ENCODE measurements at places on chromosomes 1 and 21.

- DNase-seq, result no peak
These were observed 12.2 kb downstream of the ANXA9 start for GRCh38 chr1:150994248-150994647.

- no peak for DNase-seq
These were observed 44.5 kb downstream of the PIK3R3 start for GRCh38 chr1:46087891-46088290.

GRCh38 chr1:116909512-116910378 is at the start of gene PTGFRN:
TSS of gene PTGFRN (plus strand) at chr1:116909916. CDS start at chr1:116910204, 288 bp downstream.
- DNase-seq, result no peak

GRCh38 chr1:30679201-30679975 is 44.0 kb downstream of the MATN1 start:
- DNase-seq, result no peak

DNA sequence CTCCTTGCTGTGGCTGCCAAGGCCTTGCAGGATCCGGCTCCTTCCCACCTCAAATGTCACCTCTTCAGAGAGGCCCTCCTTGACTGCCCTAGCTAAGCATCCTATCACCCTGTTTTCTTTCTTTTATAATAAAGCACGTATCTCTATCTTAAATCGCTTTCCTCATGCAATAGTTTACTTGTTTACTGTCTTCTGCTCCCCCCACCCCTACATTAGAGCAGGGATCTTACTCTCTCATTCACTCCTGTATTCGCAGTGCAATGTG is 36.4 kb downstream of the MYOM3 start:
- no peak for DNase-seq

DNA sequence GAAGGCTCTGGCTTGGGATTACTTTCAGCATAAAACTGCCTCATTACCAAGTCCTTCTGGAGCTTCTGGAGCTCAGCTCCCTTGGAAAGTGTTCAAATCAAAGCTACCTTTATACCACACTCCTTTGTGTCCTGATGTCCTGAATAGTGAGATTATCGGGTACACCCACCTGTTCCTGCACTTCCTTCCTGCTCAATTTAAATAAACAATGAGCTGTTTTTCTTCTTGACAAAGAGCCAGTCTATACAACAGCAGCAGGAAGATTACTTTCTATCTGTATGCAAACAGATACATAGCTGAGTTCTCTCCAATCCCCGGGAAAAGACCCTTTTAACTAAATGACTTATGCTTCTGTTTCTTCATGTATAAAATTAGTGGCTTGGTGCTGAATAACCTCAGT is 258.0 kb upstream of the FMN2 start:
- DNase-seq, result no peak

- DNase-seq, result no peak
These were observed 271.1 kb downstream of the PTPRC start for GRCh38 chr1:198909973-198910372.

DNA sequence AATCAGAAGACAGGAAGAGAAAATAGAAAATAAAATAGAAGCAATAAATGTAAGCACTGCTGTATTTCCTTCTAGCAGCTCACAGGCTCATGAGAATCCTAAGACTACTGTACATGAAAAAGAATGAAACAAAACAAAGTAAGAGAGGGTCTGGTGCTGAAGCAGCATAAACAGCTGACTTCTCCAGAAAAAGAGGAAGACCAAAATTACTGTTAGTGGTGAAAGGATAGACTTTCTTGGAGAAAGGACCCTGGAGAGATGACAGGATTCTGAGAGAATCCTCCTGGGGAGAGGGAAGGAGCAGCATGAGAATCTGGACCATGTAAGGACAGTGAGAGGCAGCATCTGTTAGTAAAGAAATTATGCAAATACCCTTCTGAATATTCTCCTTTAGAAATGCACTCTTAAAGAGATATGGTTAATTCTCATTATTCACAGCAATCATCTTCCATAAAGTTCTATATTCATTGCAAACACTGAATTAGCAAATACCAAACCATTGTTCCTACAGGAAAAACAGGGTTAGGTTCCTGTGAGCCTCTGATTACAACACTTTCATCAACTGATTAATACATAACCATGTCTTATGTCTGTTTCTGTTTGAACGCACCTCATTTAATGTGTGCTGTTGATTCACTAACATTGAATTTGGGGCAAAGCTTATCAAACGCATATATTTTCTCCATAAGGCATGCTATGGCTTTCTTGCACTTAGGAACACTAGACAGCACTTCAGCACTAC is 17.0 kb downstream of the SLC25A24 start:
- no peak for DNase-seq

GRCh38 chr1:9737057-9737456 is 85.5 kb downstream of the PIK3CD start:
- DNase-seq, result no peak

- DNase-seq, result no peak
These were observed 68.0 kb upstream of the BACH1 start for GRCh38 chr21:29230551-29231261.

DNA sequence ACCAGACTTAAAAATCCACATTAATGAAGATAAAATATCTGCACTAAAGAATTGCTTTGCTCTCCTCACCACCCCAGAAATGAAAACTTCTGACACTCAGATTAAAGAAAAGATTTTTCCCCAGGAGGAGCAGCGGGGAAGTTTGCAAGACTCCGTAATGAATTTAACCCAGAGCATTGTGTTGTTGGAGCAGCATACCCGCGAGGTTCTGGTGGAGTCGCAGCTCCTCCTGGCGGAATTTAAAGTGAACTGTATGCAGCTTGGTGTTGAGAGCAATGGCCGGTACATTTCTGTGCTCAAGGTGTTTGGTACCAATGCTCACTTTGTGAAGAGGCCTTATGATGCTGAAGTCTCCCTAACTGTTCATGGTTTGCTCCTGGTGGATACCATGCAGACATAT is 46.4 kb downstream of the VPS13D start:
- DNase-seq, result no peak

DNA sequence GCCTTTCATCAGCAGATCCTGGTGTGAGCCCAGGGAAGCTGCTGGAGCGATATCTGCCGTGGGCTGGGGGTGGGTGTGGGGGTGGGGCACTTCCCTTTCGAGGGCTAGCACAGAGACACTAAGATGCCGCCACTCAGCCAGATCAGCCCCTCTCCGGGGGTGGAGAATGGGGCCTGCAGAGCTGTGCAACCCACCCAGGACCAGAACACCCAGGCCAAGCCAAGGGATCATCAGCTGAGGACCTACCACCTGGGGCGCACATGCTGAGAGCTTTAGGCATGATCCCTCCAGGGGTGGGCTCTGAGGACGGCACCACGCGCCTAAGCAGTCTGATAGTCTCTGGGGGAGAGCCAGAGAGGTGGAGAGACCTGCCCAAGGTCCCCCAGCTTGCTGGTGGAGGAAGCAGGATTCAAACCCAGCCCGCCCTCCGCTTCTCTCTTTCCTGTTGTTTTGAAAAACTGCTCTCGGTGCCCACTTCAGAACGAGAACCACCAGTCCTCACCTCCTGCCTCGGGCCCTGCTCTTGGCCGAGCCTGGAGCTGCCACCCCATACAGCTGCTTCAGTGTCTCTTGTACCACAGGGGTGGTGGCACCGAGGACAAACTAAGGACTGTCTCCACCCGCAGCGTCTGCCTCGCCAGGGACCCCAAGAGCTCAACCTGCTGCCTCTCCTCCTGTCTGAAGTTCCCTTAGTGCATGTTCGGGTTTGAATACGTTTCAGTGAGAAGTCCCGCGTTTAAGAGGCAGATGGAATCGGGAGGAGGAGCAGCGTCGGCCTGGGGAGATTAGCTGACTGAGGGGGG is 39.7 kb upstream of the RUNX3 start:
- no peak for DNase-seq

- no peak for DNase-seq
These were observed 201.0 kb downstream of the HS2ST1 start for GRCh38 chr1:87115317-87115890.

GRCh38 chr1:83807231-83807630 is 191.7 kb downstream of the TTLL7 start:
- no peak for DNase-seq

GRCh38 chr1:29695803-29696202 is 459.5 kb downstream of the PTPRU start:
- no peak for DNase-seq

GRCh38 chr1:2499986-2500596 is 24.0 kb downstream of the PLCH2 start:
- no peak for DNase-seq

- no peak for DNase-seq
These were observed 142.5 kb downstream of the PIGK start for GRCh38 chr1:77076759-77077158.

- DNase-seq, result no peak
These were observed 41.8 kb upstream of the PIGC start for GRCh38 chr1:172485626-172486025.

DNA sequence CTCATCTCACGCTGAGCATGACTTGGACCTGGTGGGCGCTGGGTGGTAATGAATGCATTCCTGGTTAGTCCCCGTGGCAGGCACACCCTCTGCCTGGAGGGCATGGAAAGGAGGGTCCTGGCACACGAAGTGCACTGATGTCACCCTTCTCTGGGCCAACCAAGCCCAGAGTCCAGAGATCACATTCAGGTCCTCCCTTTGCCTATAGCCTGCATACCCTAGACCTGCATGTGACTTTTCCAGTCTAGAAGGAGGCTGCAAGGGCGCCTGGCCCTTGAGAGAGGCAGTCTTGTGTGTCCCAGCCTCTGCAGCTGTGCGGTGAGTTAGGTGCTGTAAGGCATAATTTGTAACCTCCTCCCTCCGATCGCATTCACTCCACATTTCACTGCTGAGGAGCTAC is 22.1 kb downstream of the PADI2 start:
- DNase-seq, result no peak

DNA sequence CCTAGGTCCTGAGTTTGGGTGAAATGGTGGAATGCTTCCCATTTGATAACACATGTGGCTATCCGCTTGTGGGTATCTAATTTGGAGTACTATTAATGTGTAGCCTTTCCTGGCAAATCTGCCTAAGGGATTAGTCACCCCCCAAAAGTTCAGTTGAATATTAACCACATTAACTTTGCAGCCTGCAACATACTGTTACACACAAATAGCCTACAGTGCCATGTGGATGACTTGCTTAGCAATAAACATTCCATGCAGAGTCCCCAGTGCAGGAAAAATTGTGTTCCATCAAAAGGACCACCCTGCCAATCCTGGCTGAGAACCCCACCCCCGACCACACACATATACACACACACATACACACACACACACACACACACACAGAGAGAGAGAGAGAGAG is 303.3 kb upstream of the ESRRG start:
- no peak for DNase-seq

DNA sequence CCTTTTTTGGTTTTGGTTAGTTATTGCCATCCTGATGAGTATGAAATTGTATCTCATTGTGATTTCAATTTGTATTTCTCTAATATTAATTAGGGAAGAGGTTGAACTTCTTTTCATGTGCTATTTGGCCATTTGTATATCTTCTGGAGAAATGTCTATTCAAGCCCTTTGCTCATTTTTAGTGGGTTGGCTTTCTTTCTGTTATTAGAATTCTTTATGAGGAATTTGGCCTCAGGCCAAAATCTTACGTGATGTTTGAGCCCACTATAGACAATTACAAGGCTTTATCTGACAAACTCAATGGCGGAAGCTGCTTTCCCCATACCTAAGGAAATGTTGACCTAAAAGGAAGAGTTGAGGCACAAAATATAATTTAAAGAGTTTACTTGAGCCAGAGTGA is 32.9 kb downstream of the IVNS1ABP start:
- DNase-seq, result no peak

GRCh38 chr1:179340918-179341317 is 24.9 kb upstream of the AXDND1 start:
- DNase-seq, result no peak

DNA sequence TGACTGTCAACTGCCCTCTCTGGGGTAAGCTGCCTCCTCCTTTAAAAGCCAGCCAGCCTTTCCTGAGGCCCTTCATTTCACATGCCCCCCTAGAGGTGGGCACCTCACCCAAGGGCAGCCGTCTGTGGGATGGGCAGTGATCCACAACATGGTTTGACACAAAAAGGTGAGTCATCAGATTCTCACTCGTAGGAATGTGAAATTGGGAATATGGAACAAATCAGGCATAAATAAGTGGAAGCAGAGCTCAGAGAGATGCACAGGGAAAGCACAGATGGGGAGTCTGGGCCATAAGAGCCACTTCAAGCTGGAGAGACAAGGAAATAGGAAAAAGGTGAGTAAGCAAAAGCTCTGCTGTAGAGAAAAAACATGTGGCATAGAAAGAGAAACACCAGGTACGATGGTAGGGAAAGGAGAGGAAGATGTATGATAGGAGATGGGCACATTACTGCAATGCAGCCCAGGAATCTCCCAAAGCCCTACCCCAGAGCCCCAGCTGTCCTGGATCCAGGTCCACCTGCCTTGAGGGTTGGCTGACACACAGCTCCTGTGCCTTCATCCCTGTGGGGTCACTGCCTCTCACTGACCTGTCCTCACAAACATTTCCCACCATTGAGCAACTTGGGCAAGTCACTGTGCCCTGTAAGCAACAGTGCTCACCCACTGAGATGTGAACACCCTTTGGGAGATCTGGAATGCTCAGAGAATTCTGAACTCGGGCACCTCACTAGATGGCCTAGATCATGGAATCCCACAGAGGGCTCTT is 86.6 kb downstream of the ASTN1 start:
- DNase-seq, result no peak

DNA sequence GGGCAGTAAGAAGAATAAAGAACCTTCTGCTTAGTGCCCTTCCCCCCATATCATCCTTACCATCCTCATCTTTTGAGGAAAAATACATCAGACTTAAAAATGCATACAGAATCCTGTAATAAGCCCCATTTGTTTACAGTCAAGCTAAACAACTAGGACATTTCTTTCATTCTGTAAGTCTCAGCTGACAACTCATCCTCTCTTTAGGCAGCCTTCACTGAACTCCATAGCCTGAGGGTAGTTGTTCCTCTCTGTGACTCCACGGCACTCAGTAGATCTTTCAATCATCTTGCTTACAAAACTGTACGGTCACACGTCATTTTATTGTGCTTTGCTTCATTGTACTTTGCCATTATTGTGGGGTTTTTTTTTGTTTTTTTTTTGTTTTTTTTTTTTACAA is 82.5 kb downstream of the NRIP1 start:
- DNase-seq, result no peak

- no peak for DNase-seq
These were observed 46.7 kb downstream of the SMYD3 start for GRCh38 chr1:246460406-246460805.

- no peak for DNase-seq
These were observed 187.5 kb upstream of the PLXNA2 start for GRCh38 chr1:208431721-208432120.

GRCh38 chr1:28374297-28374696 is 4.8 kb downstream of the PHACTR4 start:
- DNase-seq, result no peak

DNA sequence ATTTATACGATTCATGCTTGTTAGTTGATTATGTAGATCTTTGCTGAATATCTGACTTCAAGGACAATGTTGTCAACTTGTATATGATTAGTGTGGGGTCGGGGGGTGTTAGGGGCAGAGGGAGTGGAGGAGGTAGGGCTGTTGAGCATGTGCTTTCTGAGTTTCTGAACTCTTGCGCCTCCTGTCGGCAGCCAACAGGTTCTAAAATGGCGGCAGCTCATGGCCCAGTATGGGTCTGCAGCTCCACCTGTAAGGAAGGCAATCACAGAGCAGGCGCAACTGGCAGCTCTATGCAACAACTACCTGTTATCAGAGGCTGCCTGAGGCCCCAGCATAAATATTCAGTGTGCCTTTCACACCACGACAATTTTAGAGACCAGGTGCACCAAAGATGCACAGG is 205.8 kb upstream of the PLXNA2 start:
- no peak for DNase-seq

- no peak for DNase-seq
These were observed 47.8 kb downstream of the SELENOF start for GRCh38 chr1:86865973-86866637.
